Stimulated activated CD8-positive, alpha-beta memory T cell treated with anti-CD3 and anti-CD28 coated beads, Interleukin-2, amount 100 ng/mL, for 1 hour (primary cell): ENCODE measurements at places on chromosomes 7 and 10.

DNA sequence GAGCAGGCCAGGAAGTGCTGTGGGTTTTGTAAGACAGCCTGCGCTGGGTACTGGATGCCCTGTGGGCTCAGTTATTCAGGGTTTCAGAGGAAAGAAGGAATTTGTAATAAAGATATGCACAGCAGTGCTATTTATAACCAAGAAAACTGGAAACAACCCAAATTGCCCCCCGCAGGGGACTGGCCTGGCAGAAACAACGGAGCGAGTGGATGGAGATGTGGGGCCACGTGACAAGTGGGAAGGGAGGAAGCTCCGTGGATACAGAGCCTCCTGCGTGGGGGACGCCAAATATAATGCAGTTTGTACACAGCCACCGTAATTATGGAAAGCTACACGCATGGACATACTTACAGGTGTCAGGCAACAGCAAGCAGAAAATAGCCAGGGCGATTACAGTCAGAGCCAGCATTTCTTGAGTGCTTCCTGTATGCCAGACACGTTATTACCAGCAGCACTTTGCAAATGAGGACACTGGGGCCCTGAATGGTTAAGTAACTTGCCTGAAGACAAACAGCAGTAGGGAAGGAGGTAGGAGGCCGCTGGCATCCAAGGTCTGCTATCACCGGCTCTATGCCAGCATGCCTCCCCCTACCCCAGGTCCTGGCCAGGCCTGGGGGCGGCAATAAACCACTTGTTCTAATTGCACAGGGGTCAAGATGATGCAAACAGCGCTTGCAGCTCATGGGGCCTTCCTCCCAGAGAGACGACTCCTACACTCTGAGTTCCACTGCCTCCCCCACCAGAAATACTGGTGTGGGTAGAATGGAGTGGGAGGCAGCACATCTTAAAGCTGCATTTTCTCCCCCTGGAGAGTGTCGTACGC lies 8.7 kb upstream of the CAMK2B start:
- no peak for DNase-seq

DNA sequence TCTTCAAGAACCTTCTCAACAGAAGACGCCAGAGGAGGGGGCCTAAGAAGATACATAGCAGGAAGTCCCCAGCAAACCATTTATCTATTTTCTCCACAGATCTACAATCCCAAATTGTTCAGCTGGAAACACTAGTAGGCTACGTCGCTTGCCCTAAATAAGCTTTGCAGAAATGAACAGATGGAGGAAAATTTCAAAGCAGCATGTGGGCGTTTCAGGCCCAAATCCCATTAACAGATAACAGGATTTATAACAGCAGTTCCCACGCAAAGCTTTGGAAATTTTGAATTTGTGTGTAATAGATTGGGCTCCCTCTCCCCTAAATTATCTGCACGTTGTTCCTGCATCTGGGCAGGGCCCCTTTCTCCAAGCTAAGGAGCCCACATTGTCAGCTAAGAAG lies 60.6 kb upstream of the FRMD4A start:
- no peak for DNase-seq

DNA sequence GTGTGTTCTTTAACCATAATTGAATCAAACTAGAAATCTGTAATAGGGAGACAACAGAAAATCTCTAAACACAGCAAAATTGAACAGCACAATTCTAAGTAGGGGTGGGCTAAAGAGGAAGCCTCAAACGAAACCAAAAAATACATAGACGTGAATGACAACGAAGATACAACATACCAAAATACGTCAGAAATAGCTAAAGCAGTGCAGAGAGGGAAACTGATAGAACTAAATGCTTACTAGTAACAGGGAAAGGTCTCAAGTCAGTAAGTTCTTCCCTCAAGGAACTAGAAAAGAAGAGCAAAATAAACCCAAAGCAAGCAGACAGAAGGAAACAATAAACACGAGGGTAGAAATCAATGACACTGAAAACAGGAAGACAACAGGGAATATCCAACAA lies 19.1 kb downstream of the RPP38 start:
- DNase-seq, result no peak

GRCh38 chr10:24889639-24890038 lies 62.8 kb downstream of the PRTFDC1 start:
- DNase-seq, result no peak

- DNase-seq, result no peak
Measured at GRCh38 chr7:70569335-70569819, 562.6 kb upstream of the GALNT17 start.

DNA sequence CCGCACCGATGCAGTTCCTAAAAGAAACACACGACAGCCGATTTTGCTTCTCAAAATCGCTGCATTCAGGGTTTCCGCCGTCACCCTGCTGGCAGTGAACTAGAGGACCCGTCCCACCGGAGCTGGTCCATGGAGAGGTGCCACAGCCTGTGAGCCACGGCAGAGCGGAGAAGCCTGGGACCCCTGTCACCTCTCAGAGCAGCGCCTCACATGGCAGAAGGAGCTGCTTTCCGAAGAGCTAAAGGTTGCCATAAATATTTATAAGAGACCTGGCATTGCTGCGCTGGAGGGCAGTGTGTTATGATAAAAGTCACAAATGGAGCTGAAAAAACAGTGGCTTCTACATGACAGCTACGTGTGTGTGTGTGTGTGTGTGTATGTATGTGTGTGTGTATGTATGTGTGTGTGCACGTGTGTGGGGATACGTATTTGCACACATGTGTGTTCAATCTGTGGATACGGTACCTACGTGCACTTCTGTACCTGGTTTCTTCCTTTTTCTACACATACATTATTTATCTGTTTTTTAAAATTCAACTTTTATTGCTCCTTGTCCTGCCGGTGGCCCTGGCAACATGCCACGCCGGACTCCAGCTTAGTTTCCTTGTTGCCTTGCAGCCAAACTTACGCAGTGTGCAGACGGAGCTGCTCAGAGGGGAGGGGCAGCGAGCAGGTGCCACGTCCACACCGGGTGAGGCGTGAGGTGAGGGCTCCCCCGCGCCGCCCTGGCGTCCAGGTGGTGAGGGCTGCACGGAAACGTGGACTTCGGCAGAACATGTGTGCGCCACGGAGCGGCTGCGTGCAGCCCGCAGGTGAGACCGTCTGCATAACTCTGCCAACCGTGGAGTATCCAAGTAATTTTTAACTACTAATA lies 115.2 kb upstream of the PITRM1 start:
- no peak for DNase-seq
